ENCODE measurements at places on chromosomes 6 and 20.

GRCh38 chr6:168525926-168526630, 85.1 kb downstream of the SMOC2 start:
- no peak for DNase-seq

- no peak for DNase-seq
These were observed 226.6 kb downstream of the HACE1 start for GRCh38 chr6:104633125-104633524.

GRCh38 chr6:36851149-36851614, 11.9 kb upstream of the CPNE5 start:
- DNase-seq, result no peak

DNA sequence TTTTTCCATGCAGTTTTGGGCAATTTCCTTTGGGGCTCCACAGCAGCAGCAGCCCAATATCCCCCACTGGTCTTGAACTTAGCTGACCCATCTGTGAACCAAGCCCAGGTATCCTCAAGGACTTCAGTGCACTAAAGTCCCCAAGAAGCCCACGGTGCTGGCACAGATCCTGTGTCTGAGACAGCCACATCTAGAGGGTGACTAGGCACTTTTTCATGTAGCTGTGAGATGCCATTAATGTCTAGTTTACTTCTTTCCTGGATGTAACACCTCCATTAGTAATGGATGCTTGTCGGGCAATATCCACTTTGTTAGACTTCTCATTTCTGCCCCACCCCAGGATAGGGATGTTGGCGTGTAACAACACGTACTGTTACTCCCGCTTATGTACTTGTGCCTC, 176.2 kb upstream of the PROKR2 start:
- no peak for DNase-seq

DNA sequence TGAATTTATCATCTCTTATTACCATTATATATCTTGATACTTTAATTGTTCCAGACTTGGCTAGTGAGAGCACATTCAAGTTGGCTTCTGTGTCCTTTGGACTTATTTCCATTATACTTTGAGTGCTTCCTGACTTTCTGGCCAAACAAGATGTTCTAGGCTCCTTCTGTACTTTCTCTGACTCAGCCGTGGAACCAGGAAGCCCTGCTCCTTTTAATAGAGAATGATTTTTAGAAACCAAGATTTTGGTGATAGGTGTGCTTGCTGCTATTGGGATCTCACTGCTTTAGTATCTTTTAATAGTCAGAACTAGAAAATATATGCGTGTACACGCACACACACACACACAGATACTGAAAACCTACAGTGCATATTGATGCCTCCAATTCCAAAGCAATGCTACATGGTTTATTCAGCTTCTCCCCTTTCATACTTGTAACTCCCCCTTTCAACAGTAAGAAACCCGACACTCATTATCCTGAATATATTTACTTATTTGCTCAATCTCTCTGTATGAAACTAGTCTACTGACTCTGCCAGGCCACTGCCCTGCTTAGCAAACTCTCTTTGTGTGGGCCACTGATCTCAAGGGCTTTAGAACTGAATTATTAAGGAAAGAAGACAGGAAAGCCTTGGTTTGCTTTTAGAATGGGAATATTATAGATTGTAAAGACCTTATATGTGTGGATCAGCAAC, 42.7 kb upstream of the EZR start:
- no peak for DNase-seq

DNA sequence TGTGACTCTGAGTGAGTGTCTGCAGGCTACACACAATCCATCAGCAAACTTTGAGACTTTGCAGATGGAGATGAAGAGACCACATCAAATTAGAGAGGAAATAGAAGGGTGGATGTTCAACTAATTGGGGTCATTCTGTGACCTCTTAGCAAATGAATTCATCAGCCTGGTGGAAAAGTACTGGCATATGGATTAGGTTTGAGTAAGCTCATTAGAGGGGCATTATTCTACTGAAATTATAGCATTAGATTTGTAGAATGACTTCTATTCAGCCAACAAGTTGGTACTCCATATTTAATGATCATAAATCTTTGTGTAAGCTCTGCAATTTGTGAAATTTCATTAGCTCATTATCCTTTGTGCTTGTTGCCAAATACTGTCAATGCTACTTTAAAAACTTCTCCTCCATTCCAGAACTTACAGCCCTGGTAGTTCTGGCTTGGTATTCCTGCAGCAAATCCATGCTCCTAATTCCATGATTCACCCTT, 63.8 kb downstream of the ADTRP start:
- DNase-seq, result no peak

- DNase-seq, result no peak
These were observed 57.6 kb downstream of the PLCB4 start for GRCh38 chr20:9126527-9126926.

GRCh38 chr6:154350293-154350692, 6.3 kb downstream of the IPCEF1 start:
- no peak for DNase-seq

DNA sequence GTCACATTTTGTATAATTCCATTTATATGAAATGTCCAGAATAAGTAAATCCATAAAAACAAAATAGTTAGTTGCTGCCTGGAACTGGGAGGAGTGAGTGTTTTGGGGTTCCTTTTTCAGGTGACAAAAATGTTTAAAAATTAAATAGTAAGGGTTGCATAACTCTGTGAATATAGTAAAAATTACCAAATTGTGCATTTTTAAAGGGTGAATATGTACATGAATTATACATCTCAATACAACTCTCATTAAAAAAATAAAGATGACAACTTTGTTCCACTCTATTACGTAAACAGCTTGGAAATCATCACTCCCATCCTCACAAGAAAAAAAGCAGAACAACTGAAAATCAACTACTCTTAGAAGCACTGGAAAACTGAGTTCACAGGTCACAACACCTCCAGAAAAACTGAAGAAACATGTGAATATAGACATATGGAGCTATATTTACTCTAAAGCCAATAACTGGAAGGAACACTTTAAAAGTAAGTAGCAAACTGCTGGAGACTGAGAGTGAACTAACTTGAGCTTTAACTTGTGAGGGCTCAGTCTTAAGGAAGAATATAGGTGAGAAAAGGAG, 40.0 kb downstream of the RANBP9 start:
- DNase-seq, result no peak

DNA sequence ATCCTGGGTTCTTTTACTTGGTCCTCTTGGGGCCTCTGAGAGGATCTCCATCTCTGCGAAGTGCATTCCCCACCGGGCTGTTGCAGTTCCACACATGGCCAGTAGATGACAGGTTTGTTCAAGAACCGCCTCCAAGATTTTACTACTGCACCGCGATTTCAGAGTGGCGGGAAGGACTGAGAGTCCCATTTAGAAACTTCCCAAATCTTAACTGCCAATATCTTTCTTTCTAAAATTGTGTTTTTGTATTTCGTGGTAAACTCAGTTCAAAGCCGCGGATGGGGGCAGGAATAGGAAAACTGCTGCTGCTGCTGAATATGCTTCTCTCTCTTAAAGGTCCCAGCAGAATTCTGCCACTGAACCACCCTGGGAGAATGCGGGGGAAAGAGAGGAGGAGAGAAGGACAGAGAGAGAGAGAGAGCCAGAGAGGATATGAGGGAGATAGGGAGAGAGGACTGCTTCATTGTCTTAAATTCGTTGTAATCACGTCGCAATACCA, 8.6 kb upstream of the BTNL2 start:
- peak; percentile 50 for DNase-seq

- peak; percentile 67 for DNase-seq
These were observed 55.0 kb upstream of the FOXC1 start for GRCh38 chr6:1554476-1555310.

GRCh38 chr20:46176739-46177378, 58.7 kb downstream of the CD40 start:
- no peak for DNase-seq

DNA sequence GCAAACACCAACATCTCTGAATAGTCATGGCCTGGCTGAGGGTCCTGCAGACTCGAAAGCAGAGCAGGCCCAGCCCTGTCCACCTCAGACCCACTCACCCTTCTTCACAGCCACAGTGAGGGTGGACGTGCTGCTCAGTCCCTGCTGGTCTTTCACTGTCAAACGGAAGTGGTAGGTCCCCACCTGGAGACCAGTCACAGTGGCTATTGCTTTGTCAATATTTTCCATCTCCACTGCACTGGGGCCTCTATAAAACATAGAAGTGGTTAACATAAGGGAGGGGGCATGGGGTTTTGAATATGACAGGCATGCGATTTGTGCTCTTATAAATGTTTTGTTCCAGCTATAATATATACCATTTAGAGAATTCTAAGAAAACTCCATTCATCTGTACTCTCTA, 73.9 kb downstream of the ALDH5A1 start:
- no peak for DNase-seq

- no peak for DNase-seq
These were observed 99.0 kb upstream of the PREP start for GRCh38 chr6:105501826-105502344.

DNA sequence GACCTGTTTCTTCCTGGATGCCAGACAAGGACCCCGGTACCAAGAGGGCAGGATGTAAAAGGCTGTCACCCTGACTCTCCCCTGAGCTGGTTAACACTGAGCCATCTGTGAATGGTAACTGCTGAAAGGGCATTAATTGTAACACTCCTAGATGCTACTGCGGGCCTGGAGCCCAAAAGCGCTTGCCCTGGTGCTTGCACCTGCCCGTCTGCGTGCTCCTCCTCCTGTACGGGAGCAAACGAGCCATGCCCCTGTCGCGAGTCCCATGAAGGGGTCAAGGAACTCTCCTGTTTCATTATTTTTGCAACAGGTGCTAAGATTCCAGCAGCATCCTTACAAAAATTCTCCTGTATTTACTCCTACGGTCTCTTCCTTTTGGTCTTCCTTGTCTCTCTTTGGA, 140.0 kb upstream of the LAMA2 start:
- DNase-seq, result no peak

GRCh38 chr6:45438151-45438550, 60.4 kb upstream of the SUPT3H start:
- no peak for DNase-seq

DNA sequence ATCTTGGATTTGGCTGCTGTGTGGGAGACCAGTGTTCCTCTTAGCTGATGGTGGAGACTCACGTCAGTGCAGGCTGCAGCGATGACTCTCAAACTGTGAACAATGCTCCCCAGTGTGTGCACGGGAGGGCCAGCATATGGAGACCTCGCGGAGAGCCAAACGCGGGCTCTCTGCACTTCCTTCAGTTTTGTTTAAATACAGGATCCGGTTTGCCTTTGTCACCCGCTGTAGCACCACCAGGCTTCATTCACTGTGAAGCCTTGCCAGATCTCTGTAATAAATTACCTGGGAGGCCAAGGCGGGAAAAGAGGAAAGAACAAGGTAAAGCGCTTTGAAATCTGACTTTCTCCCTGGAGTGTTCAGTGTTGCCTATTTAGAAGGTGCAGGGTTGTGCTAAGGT, 30.7 kb upstream of the TMEM14A start:
- DNase-seq, result no peak

DNA sequence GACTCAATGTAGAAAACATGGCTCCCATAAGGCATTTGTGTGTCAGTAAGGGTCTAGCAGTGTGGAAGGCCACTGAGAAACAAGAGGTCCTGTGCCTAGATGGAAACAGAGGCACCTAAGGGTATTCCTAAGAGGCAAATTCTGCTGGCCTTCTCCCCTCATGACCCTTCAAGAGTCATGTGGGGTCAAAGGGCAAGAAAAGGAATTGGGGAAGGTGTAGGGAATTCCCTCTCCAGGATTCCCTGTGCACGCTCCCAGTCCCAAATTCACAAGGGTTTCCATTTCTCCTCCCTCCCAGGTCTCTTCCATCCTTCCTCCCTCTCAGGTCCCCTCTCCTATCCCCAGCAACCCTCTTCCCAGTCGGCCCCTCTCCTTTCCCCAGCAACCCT, 568 bp downstream of the AGPAT1 start:
- no peak for DNase-seq

GRCh38 chr6:5663259-5663658, 343.5 kb downstream of the NRN1 start:
- DNase-seq, result no peak

DNA sequence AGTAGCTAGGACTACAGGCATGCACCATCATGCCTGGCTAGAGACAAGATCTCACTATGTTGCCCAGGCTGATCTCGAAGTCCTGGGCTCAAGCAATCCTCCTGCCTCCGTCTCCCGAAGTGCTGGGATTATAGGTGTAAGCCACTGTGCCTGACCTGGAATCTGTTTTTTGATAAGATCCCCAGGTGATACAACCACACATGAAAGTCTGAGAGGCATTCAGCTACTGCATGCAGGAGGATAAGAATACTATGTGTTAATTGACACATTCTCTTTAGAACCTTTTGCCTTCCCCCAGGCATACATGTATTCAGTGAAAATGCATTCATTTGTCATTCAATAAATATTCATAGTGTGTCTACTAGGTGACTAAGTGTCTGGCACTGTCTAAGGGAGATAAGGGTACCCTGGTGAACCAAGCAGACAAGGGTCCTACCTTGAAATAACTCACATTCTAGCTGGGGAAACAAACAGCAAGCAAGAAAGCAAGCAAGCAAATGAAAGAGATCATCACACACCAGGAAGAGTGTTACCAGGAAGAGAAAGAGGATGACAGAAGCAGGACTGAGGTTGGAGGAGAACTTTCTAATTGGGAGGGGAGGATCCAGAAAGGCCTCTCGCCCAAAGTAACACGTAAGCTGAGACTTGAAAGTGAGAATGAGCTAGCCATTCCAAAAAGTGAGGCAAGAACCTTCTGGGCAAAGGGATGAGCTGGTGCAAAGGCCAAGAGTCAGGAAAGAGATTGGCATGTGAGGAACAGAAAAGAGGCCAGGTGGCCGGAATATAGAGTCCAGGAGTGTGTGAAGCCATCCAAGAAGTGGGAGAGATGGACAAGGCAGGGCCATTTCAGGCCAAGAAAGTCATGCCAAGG, 6.5 kb downstream of the GFOD1 start:
- no peak for DNase-seq

DNA sequence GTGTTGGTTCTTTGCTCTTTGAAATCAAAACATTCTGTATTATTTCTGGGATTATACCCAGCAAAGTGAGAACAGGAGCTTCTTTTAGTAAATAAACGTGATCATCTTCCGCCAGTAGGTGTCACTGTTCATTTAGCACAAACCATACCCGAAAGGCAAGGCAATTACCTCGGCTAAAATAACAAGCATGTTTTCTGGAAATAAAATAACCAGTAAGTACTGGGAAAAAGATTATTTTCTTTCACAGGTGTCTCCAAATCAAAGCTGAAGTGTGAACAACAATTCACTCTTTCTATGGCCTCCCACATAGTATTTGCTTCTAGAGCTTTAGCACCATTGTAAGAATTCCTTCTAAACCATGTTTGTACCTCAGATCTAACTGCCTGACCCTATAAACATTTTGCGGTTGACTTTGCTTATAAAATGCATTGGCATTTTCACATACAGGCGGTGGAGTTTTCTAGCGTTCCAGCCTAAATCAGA, 144.6 kb upstream of the AGPAT4 start:
- no peak for DNase-seq

- no peak for DNase-seq
These were observed 199.7 kb downstream of the SAMD5 start for GRCh38 chr6:147708170-147708569.

GRCh38 chr6:12791371-12791770, 74.8 kb downstream of the PHACTR1 start:
- no peak for DNase-seq

- DNase-seq, result peak; percentile 51
These were observed at the start of gene RSPH9 for GRCh38 chr6:43644940-43645612. TSS of gene RSPH9 (plus strand) at chr6:43645036. CDS start at chr6:43645099, 63 bp downstream.

- no peak for DNase-seq
These were observed 9.7 kb upstream of the CCN6 start for GRCh38 chr6:112044196-112044595.
